NK-92 treated with Interleukin-12 subunit alpha and Interleukin-12 subunit beta, amount 100 ng/mL, for 24 hours (cell line): ENCODE measurements at places on chromosomes 1 and 21.
A peak's percentile ranks its signal among the peaks of the same experiment; 100 is the strongest.

- no peak for DNase-seq
Measured at GRCh38 chr21:31943561-31943960, 70.7 kb downstream of the HUNK start.

DNA sequence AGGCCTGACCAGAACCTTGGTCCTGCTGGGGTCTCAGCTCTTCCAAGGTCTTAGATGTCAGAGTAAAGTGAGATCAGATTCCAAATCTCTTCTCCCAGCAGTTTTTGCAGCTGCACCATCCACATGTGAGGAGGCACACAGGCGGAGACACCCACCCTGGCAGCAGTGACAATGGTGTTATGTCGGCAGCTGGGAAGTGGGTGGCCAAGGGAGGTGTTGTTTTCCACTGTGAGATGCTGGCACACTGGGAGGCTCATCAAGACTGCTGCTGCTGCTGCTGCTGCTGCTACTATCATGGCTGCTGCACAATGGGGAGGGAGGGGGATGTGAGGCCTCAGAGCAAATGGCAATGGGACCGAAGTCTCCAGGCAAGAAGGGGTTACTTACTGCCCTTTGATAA is 23.6 kb downstream of the CAMK2N1 start:
- DNase-seq = no peak

GRCh38 chr1:244092293-244092963 is 41.3 kb downstream of the ZBTB18 start:
- DNase-seq = no peak

DNA sequence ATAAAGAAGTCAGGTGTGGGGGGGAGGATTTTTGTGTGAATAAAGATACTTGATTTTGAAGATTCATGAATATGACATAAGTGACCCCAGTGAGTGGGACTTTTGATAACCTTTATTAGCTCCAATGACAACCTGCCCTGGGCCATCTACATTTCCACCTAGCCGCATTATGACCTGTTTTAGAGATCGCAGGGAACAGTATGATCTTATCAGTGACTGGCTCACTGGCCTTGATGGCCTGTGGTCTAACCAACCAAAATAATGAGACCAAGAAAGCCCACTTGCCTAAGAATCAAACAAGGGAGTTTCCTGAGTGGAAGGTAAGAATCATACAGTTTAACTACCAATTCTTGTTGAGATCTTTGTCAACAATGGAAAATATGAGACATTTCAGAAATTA is 1.8 kb downstream of the ELAPOR1 start:
- no peak for DNase-seq

GRCh38 chr1:212685429-212685828 is 14.2 kb downstream of the BATF3 start:
- no peak for DNase-seq

DNA sequence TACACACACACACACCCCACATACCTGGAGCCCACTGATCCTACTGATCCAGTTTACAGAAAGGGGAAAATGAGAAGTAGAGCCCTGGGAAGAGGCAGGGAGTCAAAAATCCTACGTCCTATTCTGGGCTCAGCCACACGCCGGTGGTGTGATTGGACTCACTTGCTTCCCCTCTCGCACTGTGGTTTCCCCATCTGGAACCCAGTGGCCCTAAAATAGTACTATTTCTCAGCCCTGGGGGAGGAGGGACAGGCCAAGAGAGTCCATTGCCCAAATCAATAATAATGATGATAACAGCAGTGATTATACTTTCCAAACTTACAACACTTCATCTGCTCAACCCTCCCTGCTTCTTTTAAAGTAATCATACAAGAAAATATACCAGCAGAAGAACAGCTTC is 2.9 kb upstream of the PIGR start:
- no peak for DNase-seq

GRCh38 chr1:60765204-60765603 is 317.2 kb upstream of the NFIA start:
- peak; percentile 0 for DNase-seq

DNA sequence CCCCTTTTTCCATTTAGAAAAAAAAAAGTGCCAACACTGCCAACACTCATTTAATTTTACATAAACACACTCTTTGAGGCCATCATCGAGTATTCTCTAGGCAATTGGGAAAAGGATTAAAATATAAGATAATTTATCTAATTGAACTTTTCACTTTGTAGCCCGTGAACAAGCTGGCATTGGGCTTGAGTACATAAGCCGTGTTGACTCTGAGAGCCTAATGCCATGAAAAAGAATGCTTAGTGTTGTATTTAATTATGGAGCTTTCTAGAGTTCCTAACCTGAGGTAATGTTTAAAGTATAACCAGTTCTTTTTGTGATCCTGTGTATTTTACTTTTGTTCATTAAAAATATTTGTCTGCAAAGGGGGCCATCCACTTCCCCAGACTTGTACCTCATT is 193.8 kb downstream of the LYPLAL1 start:
- no peak for DNase-seq

DNA sequence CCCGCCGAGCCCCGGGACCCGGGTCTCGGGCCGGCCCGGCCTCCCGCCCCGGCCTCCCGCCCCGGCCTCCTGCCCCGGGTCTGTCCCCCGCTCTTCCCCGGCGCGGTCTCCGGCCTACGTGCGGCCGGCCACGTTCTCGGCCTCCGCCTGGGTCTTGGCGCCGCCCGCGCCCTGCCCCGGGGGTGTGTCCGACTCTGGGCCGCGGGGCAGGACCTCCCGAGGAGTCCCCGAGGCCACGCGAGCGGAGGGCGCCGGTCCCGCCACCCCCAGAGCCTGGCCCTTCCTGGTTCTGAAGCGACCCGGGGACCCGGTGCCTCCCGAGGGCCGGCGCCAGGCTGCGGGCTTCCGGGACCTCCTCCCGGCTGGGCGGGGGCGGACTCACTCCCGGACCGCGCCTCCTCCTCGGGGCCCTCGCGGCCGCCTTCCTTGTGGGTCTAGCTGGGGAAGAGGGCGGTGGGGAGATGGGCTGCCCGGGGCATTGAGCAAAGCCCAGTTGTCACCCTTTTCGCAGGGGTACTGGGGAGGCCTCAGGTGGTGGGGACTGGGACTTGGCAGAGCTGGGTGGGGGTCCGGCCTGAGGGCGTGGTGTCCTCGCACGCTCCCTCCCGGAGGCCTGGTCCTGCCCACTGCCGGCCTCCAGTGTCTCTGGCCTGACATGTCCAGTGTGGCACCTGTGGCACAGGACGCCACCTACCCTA is 558 bp downstream of the PFKL start:
- DNase-seq = peak; percentile 45

- DNase-seq = no peak
Measured at GRCh38 chr21:37799211-37800056, 116.8 kb downstream of the KCNJ6 start.

GRCh38 chr1:25117233-25117823 is 115.0 kb downstream of the SYF2 start:
- DNase-seq = no peak

- DNase-seq = no peak
Measured at GRCh38 chr1:41013796-41014195, 7.7 kb downstream of the SLFNL1 start.

- DNase-seq = no peak
Measured at GRCh38 chr21:20270365-20271055, 727.7 kb upstream of the NCAM2 start.

GRCh38 chr1:35470977-35471613 is 86.1 kb downstream of the KIAA0319L start:
- DNase-seq = no peak

DNA sequence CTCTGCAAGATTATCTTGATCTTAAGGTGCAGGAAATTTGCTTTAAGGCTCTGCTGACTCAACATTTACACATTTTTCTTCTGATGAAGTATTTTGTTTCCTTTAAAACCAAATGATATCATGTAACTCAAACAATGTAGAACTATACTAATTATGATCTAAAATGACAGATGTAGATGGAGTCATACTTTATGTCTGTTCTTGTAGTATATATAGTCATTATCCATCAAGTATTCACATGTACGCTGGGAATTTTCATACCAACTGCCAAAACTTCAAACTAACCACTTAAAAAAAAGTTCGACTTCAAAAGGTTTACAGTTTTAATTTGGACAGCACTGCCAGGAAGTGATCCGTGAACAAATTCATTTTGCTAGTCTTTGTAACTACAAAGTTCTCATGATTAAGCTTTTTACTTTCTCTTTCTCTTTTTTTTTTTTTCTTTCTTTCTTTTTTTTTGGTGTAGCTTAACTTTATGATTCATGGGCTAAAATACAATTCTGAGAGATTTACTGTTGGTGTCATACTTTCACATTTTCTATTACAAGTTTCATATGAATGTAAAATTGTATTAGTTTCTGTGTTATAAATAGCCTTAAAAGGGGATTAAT is 509.0 kb upstream of the CXADR start:
- no peak for DNase-seq

DNA sequence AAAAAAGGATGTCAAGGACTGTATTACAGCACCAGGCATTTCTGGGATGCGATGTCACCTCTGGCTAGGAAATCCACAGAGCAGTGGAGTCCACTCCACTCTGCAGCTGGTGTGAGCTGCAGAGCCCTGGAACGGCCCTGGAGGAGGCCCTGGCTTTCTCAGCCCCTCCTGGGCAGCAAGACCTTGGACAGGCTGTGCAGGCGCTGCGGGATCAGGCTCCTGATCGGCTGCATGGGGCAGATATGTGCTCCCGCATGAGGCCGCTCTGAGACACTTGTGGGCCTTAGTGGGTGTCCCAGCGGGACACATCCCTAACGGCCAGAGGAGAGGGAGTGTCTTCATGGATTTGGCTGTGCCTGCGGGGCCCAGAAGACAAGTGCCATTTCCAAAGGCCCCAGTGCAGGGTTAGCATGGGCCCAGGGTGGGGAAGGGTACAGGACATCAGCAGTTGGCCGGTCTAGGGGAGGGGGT is 6.2 kb downstream of the DNMT3L start:
- no peak for DNase-seq

- no peak for DNase-seq
Measured at GRCh38 chr1:154478639-154479038, 23.4 kb upstream of the TDRD10 start.

DNA sequence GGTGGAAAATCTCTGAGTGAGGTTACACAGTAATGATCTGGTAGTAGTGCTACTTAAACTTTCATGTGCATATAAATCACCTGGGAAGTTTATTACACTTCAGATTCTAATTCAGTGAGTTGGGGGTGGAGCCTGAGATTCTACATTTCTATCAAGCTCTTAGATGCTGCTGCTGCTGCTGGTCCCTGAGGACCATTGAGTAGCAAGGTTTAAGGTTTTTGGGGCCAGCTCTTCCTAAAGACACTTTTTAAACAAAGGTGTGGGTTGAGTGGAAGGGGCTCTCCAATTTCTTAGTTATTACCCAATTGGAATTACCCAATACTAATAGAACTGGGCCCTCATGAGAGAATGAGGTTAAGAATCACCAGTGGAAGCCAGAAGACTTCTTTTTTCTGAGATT is 29.5 kb downstream of the KCNA3 start:
- no peak for DNase-seq

DNA sequence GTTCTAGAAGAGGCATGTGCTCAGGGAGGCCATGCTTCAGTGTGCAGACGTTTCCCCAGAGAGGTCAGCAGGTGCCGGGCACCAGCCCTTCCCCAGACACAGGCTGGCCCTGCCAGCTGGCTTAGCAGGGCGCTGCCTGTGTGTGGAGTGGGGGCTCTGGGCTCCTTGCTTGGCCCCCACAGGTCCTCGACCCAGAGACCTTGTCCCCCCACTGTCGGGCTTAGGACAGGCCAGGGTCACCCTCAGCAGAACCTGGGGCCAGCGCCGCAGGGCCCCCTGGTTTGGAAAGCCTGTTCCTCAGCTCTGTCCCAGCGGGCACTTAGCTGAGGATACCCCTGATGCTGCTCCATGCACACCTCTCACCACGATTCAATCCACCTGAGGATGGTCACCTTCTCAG is 172.3 kb upstream of the ARHGEF16 start:
- no peak for DNase-seq

DNA sequence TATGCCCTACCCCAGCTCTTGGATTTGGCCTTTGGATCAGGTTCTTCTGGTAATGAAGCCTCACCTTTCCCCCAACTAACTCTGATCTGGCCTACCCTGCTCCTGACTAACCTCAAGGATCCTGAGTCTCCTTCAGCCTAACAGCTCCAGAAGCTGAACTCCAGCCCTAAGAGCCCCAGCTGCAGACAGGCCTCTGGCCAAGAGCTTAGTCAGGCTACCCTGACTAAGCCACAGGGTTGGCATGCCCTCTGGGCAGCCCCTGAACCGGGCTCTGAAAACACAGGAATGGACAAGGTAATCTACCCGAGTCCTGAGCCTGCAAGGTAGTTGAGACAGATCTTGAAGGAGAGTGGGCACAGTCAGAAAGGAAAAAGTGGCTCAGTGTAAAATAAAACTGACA is 29.4 kb downstream of the COA7 start:
- DNase-seq = no peak

DNA sequence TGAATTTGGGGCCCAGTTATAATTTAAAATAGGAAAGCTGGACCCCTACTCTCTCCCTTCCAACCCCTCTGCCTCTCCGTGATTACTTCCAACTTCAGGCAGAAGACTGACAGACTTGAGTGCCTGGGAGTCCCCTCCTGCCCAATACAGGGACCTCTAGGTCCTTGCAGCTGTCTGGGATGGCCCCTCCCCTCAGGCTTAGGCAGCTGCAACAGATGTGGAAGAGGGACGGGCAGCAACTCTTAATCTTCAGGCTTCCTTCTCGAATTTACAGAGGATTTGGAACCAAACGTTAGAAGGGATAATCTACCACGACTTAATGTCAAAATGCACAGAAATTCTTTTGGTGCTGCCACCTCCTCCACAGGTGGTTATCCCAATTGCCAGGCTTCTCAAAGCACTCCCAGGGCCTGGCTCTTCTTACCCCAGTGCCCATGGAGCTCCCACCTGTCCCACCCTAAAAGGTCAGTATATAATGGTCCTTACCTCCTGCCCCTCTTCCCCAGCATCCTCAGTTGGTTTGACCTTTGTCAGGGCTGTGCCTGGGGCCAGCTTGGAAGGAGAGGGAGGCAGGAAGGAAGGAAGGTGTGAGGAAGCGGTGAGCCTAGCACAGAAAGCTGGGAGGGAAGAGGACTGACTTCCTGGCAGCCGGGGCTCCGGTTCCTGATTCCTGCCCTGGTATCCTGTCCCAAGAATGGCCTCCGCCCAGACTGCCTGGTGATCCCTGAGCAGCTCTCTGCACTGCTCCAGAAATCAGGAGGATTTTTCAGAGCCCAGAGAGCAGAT is 2.8 kb downstream of the PEA15 start:
- DNase-seq = no peak

DNA sequence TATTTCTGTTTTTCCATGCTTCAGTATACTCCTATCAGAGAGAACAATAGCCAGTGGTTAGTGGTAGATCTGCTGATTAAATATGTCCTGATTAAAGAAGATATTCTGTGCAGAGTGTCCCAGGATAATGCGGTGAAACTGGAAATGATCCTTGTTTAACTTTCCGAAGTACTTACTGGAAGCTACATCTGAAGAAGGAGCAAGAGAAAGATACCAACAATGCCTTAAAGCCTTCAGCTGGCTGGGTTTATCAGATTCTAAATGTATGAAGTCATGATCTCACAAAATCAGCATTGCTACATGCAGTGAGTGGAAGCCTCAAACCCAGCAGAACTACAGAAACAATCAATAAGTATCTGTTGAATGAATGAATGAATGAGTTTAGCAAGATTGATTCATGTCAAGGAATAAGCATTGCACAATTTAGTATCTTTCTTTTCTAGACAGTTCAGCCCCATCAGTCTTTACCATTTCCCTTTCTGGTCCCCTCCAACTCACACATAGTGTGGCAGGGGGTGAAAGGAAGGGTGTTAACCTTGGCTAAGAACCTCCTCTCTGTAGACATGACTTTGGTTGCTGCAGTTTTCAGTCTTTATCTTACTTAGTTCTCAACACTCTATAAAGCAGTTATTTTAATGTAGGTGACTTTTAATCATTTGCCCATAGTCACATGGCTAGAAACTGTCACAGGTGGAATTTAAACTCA is 24.7 kb upstream of the DNASE2B start:
- DNase-seq = no peak

- DNase-seq = no peak
Measured at GRCh38 chr1:7405844-7406500, 365.1 kb upstream of the VAMP3 start.
